ENCODE measurements at places on chromosomes 1 and 21.

- DNase-seq, result no peak
Observed at GRCh38 chr1:60906039-60906438, 176.3 kb upstream of the NFIA start.

GRCh38 chr1:216528816-216529215, 105.6 kb upstream of the USH2A start:
- DNase-seq, result no peak

DNA sequence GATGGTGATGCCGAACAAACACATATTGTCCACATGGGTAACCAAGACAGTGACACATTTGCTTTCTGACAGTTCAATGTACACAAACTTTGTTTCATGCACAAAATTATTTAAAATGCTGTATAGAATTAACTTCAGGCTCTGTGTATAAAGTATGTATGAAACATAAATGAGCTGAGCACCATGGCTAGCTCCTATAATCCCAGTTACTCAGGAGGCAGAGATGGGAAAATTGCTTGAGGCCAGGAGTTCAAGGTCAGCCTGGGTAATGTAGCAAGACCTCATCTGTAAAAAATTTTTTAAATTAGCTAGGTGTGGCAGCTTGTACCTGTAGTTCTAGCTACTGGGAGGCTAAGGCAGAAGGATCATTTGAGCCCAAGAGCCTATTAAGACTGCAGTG, 19.2 kb upstream of the RC3H1 start:
- DNase-seq, result no peak

DNA sequence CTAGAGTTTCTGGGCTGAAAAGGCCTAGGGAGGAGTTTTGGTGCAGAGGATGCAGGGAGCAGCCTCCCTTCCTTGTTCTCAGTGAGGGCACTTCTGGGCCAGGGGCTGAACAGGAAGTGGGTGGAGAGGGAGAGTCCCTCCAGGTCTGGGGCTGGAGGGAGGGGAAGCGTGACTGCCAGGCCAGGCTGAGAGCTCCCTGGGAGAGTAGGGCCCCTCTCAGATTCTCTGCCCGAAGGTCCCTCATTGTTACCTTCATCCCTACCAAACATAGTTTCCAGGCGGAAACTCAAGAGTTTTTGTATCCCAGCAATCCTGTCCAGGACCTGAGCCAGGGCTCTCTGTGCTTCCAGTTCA, 36.8 kb downstream of the CITED4 start:
- DNase-seq, result no peak

DNA sequence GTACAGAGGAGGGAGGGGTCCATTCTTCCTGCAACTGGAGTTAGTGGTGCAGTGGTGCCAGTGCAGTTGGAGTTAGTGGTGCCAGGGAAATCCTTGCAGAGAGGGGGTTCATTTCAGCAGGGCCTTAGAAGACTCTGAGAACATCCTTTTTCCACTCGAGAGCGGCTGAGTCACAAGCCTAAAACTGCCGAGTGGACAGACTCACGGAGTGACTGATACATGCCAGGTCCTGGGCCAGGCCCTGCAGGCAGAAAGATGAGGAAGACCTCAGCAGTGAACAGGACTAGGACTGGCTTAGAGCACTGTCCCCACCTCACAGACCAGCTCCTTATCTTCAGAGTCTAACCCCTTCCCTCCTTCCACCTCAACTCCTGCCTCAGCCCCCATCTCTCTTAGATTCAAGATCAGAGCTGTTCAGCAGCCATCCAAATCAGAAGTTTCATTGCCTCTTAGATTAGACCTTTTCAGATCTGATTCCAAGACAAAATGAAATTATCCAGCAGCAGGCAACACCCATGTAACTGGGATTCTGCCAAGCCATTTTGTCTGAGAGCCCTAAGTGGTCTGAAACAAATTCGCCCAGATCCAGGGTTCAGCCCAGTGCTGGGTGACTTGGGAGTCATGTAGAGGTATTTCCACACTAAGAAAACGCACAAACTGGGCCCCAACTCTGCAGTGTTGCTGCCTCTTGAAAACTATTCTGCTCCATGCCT, 12.7 kb upstream of the IKBKE start:
- DNase-seq, result no peak

- DNase-seq, result no peak
Observed at GRCh38 chr1:170592591-170593111, 60.7 kb downstream of the GORAB start.
